NCI-H2029 treated with DMSO at 0.1 percent for 48 hours (cell line): ENCODE measurements at places on chromosomes 4 and X.

DNA sequence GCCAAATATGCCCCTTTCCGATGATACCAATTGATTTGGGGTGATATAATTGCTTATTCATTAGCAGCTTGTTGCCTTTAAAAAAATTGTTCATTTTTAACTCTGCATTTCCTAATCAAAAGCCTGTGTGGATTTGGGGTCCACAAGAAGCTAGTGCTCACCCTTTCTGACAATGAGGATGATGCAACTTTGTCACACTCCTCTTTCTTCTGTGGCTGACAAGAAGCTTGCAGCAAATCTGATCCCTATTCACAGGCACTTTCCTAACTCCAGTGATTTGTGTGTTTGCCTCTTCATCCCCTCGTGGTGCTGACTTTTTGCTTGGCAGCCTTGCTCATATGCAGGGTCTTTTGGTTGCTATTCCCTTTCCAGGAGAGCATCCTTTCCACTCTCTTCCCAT, 182.7 kb upstream of the LDB2 start:
- no peak for DNase-seq

DNA sequence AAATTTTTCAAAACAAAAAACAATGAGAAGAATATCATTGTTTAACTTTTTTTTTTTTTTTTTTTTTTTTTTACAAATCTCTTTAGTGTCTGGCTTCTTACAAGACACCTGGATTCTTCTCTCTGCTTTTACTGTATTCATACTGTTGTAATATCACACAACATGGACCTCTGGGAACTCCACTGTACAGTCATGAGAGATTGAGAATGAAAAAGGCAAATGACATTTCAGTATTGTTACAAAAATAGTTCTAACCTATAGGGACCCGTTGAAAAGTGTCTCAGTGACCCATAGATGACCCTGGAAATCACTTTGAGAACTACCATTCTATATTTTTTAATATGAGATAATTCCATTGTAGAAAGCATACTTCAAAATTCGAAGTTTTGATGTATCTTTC, 124.4 kb downstream of the SLIT2 start:
- DNase-seq, result no peak

DNA sequence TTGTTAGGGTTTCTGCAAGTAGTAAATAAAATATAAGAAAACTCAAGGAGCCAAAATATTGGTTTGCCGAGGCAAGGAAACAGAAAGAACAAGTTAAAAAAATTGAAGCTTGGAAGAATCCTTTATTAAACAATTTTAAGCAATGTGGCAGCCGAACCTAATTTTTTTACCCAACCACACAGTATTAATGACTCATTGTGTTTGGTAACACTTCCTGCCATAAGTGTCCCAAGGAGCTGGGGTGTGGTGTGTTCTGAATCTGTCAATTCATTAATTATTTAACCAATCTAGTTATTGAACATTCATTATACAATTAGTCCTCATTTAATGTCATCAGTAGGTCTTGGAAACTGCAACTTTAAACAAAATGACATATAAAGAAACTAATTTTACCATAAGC, 19.3 kb upstream of the CPE start:
- no peak for DNase-seq

GRCh38 chr4:182711211-182711610, 206.0 kb downstream of the DCTD start:
- DNase-seq, result no peak

GRCh38 chr4:8582016-8582415, 1.8 kb downstream of the GPR78 start:
- no peak for DNase-seq

DNA sequence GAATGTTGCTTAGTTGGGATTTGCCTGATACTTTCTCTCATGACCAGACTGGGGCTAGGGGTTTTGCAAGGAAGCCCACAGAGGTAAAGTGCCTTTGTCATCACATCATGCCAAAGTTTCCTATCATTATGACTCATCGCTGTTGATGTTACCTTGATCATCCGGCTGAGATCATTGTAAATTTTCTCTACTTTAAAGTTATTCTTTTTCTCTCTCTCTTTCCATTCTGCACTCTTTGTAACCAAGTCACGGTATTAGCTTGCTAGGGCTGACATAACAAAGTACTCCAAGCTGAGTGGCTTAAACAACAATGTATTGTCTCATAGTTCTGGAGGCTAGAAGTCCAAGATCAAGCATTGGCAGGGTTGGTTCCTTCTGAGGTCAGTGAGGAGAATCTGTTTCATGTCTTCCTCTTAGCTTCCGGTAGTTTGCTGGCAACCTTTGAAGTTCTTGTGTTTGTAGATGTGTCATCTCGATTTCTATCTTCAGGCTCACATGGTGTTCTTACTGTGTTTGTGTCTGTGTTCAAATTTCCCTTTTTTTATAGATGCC, 113.0 kb downstream of the DTHD1 start:
- DNase-seq, result no peak

GRCh38 chrX:9729171-9729885, 36.3 kb downstream of the GPR143 start:
- DNase-seq, result no peak

DNA sequence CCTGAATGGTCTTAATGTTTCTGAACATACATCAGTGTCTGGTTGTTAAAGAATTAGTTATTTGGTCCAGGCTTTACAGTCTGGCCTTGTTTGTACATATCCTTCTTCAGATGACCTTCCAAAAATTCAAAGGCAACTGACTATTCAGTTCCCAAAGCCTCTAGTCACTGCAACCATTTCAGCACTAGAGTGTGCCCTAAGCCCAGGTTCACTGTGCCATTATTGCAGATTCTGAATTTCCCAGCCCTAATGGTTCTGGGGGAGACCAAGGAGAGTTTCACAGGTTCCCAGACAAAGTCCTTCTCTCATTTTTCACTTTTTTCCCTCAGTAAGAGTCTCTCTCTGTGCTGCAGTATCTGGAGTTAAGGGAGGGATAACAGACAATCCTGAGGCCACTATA, 235.8 kb downstream of the TRAM1L1 start:
- no peak for DNase-seq

DNA sequence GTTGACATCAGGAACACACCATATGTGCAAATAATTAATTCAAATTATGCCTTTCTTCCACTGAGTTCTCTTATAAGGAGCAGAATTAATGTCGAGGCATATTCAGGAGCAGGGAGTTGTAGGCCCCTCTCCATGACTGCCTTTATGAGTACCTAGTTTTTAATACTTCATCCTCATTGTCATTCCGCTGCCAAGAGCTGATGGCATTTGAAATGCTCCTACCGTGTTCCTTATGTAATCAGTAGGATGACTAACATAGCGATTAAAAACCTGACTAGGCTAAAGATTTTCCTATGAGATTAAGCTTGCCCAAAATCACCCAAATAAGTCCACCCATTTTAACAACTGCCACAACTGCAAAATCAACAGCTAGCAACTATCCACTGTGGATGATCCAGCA, 220.6 kb downstream of the DHX15 start:
- no peak for DNase-seq

GRCh38 chr4:160038615-160039014, 935.7 kb downstream of the RAPGEF2 start:
- DNase-seq, result no peak

- no peak for DNase-seq
Measured at GRCh38 chr4:122450847-122451246, 5.7 kb downstream of the IL2 start.

GRCh38 chr4:54213761-54214160, 15.3 kb upstream of the PDGFRA start:
- DNase-seq, result no peak

DNA sequence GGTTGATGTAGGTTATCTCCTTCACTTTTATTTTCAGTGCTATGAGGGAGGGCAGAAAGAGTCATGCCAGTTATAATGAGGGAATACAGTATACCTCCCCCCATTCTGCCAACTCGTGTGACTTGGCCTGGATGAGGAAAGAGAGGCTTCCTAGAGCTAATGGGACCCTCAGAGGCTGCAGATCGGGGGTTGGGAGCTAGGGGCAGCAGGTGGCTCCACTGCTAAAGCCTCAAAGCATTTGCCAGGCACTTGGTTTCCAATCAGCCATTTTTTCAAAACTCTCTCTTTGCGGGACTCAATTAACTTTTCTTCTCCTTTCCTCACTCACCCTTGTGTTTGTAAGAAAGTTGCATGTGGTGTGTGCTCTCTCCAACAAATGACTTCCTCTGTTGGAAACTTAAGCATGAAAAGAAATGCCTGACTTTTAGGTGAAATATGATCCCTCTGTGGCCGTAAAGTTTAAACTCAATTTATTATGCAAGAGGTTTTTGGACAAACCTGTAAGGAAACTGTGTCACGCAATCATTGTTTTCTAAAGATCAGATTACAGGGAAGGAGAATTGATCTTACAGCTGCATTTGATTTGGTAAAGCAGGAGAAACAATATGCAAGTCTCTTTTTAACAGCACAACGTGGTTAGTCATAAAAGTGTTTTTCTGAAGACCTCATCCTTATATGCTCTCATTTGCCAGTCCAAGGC, 7.0 kb downstream of the SFRP2 start:
- no peak for DNase-seq
